NCI-H1436 treated with DMSO at 0.1 percent for 48 hours (cell line): ENCODE measurements at places on chromosomes 12 and 14.

GRCh38 chr14:28138341-28138740 is 628.2 kb upstream of the FOXG1 start:
- DNase-seq = no peak

DNA sequence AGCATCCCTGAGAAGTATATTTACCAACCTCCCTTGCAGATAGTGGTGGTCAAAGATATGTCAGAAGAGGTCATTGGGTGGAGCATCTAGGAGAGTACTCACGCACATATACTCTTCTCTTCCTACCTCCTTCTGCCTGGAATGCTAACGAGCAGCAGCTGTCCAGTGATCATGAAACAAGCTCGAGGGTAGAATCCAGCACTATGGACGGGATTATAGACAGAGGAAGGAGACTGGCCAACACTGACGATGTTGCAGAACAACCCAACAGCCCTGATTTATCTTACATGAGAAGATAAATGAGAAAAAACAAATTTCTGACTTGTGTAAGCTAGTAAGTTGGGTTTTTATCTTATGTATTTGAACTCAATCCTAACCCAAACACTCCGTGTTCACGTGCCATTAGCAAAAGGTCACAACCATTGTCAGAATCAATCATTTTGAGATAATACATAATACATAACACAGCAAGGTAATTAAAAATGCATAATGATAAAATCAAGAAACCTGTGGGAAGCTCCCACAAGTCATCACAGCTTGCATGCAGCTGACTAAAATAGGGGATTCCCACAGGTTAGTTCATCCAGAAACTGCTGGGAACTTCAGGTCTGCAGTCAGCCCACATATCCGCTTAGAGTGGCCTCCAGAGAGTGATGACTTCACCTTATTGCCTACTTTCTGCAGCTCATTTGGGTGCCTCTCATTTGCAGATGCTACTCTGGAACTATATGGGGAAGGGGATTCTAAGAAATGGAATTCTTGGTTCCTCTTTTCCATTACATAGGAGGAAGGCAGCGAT is 36.3 kb upstream of the STK38L start:
- DNase-seq = no peak

GRCh38 chr12:103102225-103102744 is 144.8 kb downstream of the ASCL1 start:
- DNase-seq = no peak

DNA sequence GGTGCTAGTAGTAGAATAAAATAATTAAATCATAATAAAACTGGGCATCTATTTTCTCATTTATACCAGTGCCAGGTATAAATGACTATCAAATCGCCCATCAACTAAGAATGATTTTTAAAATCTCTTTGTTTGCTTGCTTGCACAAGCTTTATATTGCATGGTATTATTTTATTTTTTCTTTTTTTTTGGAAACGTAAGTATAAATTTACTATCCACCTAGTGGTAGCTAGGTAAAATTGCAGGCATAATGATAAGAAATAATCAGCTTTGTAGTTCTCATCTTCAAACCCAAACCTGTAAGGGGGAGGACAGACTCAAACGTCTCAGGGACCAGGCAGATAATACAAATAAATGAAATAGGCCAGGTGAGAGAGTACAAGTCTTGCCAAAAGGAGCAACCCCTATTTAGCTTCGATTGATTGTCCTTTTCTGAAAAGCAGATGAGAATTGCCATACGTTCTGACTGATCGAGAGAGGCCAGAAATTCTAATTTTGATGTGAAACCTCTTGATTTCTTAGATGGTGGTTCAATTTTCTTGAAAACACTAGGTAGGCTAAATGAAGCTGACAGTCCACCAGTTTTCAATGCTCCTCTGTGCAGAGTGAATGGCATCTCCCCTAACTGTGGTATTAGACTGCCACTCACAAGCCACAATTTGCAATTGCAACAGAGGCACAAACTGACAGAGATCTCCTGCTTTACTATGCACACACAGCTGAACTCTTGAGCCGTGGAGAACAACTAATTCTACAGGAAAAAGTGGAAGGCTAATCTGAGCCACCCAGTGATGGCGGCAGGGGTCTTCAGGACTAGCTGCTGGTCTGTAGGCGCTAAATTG is 189.3 kb downstream of the DACT1 start:
- no peak for DNase-seq

DNA sequence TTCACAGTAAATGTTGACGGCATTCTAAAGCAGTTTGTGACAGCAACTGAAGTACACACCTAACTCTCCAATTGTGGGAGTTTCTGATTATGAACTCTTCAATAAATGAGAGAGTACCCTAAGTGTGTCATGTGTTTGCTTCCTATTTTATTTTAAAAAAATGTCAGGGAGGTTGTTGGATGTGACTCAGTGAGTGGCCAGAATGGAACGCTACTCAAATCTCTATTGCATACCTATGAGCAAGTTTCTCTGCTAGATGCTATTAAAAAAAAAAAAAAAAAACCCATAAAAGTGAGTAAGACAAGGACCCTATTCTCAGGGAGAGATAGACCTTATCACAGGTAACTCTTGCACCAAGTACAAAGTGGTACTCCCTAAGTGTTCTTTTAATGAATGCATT is 256.6 kb downstream of the BTG1 start:
- DNase-seq = no peak

DNA sequence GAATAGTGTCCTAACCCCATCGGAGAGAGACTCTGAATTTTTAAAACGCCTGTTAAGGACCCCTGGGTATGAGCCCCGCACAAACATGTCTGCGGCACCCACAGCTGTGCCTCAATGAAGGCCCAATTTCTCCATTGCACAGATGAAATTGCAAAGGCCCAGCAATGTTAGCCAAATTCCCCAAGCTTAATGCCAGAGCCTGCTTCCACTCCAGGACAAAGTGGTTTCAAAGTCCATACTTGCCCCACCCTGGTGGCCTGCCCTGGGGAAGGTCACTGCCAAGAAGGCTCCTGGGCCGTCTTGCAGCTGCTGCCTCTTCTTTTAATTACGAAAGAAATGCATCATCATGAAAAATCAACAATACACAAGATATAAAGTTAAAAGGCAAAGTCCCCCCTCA is 1179.7 kb downstream of the VRK1 start:
- no peak for DNase-seq

GRCh38 chr12:79324571-79324970 is 366.2 kb downstream of the PAWR start:
- DNase-seq = no peak

GRCh38 chr12:64611341-64612284 is 1.3 kb downstream of the RASSF3 start:
- no peak for DNase-seq

- DNase-seq = no peak
These were observed 163.6 kb downstream of the RIMBP2 start for GRCh38 chr12:130552483-130552996.

DNA sequence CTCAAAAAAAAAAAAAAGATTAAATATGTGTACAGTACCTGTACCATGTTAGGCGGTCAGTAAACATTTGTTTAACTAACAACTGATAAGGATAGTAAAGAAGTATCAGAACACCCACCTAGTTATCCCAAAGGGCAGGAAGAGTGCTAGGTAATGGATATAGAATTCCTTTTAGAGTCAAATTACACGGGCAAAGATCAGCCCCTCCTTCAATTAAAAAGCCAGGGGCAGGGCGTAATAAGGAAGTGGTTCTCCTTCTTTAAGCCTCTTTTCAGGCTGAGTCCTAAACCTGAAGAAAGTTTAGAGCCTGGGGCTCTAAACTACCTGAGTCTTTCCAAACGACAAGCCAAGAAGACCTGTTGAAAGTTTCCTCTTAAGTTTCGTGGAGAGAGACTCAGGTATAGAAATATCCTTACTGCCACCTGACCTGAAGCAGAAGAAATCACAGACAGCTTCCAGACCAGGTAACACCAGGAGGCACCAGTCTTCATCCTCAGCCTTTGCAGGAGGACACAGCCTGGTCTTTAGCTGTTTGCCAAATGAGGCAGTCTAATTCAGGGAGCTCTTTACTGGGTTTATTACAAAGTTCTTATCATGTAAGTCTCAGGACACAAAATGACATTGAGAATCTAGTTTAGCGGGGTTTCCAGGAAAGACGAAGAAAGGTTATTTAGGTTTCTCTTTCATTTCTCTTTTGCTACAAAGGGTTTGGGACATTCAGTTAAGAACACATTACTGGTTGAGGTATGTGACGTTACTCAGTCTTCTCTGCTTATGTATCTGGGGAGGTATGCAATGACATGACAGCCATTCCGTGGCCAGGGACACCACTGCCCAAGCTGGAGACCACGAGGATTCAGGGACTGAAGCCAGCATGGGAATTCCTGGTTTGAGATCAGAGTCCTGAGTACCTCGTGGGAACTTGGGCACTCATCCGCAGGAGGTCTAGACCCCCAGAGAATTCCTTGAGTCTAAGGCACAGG is at the start of gene BCL2L14:
BCL2L14 (plus strand) TSS at position 266 of the 983 bp plus-strand sequence. CDS start 8,367 bp downstream, outside the sequence.
- no peak for DNase-seq

DNA sequence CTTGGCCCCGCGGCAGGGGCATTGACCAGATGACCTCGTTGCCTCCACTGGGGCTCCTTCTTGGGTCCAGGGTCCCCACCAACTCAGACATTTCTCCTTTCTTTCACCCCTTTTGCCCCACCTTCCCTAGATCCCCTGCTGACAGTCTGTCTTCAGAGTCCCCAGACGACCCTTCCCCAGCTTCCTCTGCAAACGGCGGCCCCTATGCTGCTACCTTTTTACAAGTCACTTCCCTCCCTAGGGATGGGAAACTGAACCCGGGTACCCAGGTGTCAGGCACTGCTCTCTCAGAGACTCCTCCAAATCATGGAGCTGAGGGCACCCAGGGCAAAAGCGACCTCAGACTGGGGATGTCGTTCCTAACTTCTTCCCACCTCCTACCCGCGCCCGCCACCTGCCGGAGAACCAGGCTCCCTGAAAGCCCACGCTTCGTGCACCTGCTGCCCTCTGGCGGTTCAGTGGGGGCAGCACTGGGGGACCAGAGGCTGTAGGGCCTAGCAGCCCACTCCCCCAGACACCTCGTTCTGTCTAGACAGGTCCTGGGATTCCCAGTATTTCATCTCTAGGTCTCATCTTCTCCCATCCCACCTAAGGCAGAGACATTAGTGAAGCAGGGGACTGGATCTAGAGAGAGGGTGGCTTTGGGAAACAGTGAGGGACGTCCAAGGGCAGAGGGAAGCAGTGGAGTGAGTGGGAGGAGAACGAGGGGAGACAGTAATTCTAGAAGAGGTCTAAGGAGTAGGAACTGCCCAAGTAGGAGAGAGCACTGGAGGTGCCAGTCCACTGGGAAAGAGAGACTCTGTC is 4.9 kb downstream of the ZNF385A start:
- peak; percentile 40 for DNase-seq

DNA sequence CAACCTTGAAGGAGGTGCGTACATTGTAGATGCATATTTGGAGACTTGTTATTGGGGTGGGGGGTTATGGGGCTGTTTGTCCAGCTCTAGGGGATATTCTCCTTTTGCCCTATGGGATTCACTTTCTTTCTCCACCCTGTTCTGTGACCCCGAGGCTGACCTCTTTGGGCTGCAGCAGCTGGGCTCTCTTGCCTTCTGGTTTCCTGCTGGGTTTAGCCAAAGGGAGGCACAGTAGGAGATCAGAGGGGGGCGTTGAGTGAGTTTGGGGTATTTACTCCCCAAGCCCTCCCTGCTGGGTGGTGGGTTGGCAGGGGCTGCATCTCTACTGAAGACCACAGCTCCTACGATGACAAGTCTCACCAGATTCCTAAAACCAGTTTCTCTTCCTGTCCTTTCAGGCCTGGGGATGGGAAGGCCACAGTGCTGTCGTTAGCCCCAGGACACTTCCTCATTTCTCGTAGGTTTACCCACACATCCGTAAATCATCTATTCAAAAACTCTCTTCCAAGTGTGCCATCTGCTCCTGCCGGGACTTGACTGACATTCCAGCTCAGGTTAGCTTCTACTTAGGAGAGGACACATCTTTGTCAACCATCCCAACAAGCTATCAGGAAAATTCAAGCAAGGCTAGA is 127.1 kb downstream of the TMEM30B start:
- no peak for DNase-seq

- no peak for DNase-seq
These were observed 42.5 kb upstream of the DIO3 start for GRCh38 chr14:101518611-101519473.

DNA sequence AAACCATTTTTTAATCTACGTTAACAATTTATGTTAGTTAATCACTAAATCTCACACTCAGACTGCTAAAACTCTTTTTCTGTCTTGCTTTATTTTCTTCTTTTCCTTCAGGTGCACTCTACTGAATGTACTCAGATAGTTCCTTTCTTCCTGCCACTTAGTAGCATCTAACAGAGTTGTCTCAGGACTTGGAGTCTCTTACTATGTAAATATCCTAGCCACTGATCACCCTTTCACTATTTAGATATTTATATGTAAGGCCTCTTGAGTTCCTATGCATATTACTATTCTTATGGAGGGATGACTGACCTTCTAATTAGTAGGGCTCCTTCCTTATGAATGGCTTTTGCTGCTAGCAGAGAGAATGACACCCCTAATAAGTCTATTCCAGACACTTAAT is 586.3 kb downstream of the RERGL start:
- no peak for DNase-seq

GRCh38 chr12:8596561-8596960 is 16.1 kb downstream of the AICDA start:
- DNase-seq = no peak

DNA sequence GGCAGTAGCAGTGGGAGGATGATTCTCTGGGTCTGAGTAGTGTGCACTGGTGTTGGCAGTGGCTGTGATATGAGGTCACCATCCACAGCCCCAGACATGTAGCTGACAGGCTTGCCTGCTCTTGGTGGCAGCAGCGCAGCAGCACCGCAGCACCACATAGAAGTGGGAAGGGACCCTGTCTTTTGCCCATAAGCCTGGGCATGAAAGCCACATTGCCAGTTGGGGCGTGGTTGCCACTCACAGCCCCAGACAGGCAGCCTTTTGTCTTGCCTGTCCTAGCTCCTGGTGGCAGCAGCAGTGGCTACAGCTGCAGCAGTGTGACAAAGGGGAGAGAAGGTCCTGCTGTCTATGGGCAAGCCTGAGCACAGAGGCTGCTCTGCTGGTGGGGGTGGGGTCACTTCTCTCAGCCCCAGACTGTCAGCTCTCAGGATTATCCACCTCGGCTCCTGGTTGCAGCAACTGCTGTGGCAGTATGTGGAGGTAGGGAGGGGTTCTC is 71.5 kb downstream of the BRMS1L start:
- no peak for DNase-seq

- DNase-seq = no peak
These were observed 226.5 kb upstream of the SOX5 start for GRCh38 chr12:24175929-24176328.

- DNase-seq = no peak
These were observed 530.1 kb downstream of the NRXN3 start for GRCh38 chr14:78700236-78700635.

DNA sequence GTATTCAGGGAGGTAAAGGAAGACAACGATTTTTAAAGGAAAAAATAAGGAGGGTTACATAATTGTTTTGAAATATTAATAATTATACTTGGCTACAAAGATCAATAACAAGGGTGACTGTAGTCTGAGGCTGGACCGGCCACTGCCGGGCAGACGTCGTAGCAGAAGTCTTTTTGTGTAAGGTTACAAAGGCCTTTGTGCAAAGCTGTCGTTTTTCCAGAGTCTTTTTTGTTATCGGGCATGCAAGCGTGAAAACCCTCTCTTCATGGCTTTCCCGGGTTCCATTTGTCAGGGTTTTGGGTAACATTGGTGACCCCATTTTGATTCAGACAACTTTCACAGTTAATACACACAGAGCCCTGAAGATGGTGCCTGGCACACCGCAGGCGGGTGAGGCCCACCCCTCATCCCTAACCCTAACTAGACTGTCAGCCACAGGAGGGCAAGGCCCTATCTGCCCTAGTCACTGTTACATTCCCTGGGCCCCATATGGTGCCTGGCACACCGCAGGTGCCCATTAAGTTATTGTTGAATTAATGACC is 31.3 kb downstream of the RILPL1 start:
- DNase-seq = no peak
